Retina (tissue), 1 donor: ENCODE measurements at places on chromosomes 2 and 18.

GRCh38 chr18:62979900-62980299, 264.6 kb downstream of the PHLPP1 start:
- DNase-seq = no peak

GRCh38 chr2:101858910-101859309, 132.8 kb upstream of the IL1R2 start:
- no peak for DNase-seq

GRCh38 chr2:189866296-189866695, 82.0 kb downstream of the PMS1 start:
- DNase-seq = no peak

DNA sequence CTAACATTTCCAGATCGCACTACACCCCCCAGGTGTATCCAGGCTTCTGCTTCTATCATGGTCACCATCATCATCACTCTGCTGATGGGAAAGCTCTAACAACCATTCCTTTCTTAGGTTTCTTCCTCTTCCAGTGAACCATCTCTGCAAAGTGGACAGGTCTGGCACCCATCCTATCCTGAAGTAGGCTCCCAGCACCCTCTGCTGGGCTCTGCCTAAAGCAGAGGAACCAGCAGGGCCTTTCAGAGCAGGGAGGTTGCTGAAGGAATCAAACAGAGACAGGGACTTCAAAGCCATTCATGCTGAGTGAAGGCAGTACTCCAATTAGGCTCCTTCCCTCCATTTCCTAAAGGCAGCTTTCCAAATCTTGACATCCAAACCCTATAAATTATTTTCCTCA, 27.2 kb upstream of the SATB2 start:
- no peak for DNase-seq

- no peak for DNase-seq
Observed at GRCh38 chr2:20649976-20650375, 922 bp downstream of the HS1BP3 start.

DNA sequence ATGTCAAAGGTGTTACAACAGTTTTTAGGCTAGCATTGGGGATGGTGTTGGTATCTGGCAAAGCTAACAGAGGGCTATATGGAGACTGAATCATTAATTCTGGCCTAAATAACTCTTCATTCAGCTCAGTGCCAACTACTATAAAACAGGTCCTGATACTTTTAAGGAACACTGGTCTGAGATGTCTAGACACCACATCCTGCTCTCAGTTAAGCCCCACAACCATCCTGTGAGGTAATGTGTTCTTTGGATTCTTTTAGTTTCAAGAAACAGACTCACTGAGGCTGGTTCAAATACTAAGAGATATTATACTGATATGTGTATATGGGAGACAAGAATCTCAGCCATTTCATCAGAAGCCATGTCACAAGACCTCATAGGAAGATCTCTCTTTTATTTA, 14.2 kb upstream of the HK2 start:
- DNase-seq = no peak

DNA sequence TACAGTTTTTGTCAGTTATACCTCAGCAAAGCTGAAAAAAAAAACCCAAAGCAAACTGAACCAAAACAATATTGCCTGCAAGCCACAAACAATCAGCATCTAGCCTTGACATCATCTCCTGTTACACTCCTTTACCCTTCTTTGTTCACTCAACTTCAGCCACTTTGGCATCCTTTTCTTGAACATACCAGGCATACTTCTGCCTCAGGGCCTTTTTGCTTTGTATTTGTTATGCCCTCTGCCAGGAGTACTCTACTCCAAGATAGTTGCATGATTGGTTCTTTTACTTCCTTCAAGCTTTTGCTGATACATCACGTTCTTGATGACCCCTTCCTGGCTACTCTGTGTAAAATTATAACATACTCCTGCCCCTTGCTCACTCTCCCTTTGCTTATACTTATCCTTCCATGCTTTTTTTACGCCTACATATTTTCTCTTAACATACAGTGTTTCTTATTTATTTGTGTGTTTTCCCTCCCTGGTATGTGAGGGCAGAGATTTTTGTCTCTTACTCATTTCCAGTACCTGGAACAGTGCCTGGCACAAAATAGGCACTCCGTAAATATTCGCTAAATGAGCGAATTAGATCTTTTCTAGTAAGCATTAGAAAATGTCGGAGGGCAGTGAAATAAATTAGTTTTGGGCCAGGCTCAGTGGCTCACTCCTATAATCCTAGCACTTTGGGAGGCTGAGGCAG, 12.7 kb downstream of the ABI2 start:
- no peak for DNase-seq

GRCh38 chr18:32629981-32630700, 142.7 kb downstream of the KLHL14 start:
- DNase-seq = no peak

DNA sequence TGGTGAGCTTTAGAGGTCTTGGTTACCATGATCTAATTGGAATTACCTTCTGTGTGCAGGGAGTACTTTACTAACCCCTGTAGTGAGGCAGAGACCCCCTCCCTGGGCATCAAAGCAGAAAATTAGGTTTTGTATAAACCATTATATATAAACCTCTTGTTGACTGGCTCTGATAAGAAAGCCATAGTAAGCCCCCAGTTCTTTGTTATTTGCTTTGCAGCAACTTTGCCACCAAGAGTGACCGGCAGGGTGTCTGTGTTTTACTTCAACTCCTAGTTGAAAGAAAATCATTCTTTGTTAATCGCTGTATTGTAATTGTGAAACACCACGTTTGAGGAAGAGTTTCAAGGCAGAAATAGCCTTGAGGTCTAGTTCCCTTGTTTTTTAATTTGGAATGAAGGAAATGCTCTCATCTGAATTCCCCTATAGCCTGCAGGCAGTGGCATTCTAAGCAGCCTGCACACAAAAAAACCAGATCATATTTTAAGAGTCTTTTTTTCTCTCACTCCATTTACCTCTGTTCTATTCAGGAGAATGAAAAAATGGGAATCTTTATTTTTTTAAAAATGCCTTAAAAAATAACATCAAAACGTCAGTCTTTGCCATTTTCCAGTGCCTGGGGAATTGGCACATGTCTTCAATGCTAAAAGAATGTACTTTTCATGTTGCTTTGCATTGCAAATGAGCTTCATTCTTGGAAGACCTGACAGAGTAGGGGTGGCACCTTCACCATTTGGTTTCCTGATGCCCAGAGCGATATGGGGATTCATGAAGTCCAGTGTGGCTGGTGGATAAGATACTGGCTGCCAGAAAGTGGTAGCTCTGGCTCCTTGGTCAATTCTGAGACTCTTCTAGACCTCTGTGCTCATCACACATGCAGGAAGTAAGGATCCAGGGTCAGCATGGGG, 338.1 kb downstream of the SLC4A3 start:
- DNase-seq = no peak

DNA sequence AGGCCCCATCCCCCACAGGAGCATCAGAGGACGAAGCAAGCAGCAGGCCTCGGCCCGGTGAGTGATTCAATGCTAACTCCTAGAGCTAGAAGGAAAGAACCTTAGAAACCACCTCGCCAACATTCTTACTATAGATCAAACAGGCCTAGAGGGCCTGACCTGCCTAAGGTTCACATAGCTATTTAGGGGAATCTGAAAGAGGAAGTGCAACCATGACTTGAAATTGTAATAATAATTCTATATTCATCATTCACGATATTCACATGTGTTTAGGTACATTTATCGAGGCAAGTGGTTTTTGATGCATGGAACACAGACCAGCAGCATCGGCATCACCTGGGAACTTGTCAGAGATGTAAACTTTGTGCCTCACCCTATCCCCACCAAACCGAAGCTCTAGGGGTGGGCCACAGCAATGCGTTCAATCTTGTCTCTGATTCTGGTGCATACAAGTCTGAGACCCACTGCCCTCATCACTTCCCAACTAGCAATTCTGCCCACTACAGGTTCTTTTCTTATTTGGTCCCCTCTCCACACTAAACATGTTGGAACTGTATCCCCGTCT, 78.0 kb upstream of the DNMT3A start:
- no peak for DNase-seq

GRCh38 chr2:65436824-65437221, 4.4 kb upstream of the SPRED2 start:
- DNase-seq = no peak

- no peak for DNase-seq
Observed at GRCh38 chr2:241764275-241765241, 12.1 kb upstream of the GAL3ST2 start.

DNA sequence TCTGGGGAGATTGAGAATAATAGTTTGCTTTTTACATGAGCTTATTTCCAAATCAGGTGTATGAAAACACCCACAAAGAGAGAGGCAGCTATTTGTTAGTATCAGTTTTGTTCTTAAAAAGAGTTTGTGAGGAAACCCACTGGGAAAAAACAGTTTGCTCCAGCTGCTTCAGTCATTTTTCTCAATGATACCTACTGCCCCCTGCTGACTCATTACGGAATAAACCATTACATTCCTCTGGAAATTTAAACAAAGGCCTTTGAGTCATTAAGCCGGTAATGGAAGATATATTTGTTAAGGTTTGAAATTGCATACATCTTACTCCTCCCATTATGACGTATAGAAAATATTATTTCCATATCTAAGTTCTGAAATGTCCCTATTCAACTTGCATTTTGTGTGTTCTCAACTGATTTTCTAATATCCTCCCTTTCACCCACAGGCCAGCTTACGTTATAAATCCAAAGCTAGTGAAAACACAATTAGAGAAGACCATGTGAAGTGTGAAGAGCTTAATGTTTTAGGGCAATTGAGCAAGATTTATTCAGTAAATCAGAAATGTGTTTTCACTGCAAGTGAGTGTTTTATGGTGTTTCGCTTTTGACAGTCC, 761.6 kb downstream of the DSC3 start:
- DNase-seq = peak; percentile 63

- DNase-seq = no peak
Observed at GRCh38 chr2:234189786-234190300, 139.3 kb downstream of the SPP2 start.

- DNase-seq = peak; percentile 95
Observed at GRCh38 chr2:26503231-26503880, 25.4 kb upstream of the OTOF start.

GRCh38 chr2:151262629-151263028, 966 bp upstream of the RBM43 start:
- no peak for DNase-seq

DNA sequence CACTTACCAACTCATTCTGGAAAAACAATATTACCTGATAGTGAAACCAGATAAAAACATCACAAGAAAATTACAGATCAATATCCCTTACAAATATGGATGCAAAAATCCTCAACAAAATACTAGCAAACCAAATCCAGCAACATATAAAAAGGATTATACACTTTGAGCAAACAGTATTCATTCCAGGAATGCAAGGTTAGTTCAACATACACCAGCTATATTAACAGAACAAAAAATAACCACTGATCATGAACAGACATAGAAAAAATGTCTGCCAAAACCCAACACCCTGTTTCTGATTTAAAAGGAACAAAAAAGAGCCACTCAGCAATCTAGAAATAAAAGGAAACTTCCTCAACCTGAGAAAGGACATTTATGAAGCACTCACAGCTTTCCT, 62.1 kb downstream of the TLK1 start:
- DNase-seq = no peak

- no peak for DNase-seq
Observed at GRCh38 chr2:9029721-9030120, 26.2 kb upstream of the MBOAT2 start.

DNA sequence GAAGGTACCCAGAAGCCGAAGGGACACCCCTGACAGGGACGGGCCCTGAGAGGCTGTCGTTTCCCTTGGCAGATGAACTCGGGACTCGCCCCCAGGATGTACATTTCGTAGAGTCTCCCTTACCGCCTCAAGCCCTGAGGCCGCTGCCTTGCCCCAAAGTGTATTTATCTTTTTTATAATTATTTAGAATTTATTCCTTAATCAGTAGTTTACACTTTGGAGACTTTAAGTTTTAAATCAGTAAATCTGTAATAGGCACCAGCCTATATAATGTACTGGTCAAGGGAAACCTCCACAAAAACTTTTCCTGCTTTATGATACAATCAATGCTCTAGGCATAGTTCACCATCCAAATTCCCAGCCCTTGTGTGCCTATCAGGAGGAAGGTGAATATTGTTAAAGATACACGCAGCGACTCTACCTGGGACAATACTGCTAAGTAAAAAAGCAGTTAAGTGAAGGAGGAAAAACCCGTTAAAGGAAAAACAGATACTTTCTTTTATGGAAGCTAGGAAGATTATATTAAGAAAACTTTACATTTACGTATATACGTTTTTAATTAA, 848 bp downstream of the VRK2 start:
- no peak for DNase-seq

DNA sequence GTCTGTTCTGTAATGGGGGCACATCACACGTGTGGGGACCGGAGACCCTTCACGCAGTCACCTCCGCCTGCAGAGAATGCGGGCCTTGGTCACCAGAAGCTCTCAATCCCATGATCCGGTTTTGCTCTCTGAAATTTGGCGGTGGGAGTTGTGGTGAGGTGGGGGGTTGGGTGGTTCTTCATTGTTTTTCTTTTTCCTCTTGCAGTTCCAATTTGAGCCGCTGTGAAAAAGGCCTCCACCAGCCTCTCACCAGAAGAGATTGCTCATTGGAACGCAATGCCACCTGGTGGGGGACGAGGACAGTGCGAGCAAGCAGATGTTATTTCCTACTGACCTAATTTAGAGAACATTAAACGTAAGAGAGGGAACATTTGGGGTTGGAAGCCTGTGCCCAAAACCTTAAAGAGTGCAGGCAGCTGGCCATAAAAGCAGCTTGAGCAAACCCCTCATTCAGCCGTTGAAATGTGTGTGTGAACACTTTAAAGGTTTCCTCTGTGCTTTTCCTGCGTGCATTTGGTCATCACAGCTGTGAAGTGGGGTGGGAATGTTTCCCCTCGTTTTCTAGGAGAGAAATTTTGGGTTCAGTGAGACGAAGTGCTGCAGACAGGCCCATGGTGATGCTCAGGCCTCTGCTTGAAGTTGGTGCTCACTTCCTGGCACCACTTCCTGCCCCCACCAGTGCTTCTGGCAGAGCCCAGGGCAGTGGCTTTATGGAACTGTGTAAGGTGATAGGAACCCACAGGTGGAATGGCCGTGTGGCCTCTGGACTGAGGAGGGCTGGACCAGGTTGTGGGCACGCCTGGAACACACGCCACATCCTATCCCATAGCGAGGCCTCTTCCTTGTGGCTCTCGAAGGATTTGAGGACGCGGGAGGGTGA, 61.7 kb downstream of the ZCCHC2 start:
- DNase-seq = peak; percentile 91
